Activated CD8-positive, alpha-beta memory T cell treated with anti-CD3 and anti-CD28 coated beads for 48 hours (primary cell): ENCODE measurements at places on chromosomes 5 and 9.
A peak's percentile ranks its signal among the peaks of the same experiment; 100 is the strongest.

DNA sequence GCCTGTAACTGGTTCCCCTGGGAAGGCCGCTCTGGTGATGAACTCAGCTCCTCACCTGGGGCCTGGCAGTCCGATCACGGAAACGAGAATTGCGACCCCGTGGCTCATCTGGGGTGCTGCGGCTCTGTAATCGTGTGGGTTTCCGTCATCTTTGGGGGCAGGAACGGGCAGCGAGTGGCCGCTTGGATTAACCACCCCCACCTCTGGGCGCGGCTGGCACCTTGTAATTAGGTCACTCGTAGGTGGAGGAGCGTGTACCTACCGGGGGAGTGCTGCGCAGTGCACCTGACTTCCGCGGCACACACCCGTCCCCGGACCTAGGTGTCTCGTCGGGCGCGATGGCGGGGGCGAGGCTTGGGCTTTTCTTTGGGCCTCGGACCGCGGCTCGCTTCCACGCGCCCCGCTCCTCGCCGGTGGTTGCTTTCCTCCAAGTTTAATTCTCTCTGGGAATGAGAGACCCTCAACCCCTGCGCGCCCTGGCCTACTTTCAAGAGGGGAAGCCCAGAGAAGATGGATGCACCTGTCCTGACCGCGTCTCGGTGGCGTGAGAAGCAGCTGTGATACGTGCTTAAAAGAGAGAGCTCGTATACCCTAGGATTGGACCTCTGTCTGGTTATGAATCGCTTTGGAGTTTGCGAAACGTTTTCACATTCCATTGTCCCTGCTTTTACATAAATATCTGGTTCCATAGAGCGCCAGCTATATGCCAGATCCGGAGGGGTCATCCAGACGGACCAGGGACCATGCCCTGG lies 744 bp upstream of the PPP2CA start:
- DNase-seq, result no peak

GRCh38 chr9:33751536-33752129 lies 43.7 kb upstream of the PRSS3 start:
- no peak for DNase-seq

DNA sequence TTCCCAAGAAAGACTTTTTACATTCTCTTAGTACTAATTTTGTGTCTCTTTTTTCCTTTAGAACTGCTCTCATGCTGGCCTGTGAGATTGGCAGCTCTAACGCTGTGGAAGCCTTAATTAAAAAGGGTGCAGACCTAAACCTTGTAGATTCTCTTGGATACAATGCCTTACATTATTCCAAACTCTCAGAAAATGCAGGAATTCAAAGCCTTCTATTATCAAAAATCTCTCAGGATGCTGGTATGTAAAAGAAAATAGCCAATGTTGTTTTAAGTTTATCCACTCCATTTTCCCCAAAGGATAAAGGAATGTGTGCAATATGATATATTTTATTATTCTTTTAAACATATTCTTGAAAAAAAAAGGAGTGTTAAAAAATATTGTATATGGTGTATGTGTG lies 27.3 kb upstream of the TTC23L start:
- no peak for DNase-seq

DNA sequence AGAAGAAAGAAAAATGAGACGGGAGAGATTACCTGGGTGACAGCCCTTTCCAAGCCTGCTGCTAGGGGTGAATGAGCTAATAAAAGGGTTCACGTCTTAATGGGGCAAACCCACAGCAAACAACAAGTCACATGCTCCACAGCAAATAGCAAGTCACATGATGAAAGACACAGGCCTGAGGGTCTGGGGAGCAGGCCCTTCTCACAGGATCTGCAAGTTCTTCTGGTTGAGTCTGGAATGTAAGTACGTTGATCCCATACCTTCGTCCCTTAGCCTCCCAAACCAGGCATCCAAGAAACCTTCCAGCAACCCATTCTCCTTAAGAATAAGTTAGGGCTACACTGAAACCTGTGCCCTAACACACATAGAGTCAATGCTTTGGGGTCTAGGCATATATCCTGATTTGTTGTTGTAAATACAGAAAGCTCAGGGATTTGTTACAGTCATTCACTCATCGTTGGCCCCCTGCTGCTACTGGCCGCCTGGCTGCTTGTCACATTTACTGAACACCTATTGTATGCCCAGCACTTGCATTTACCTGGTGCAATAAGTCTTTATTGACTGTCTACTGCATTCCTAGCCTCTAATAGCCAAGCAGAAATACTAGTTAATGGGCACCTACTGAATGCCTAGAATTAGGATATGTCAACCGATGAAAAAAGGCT lies 43.3 kb upstream of the MSX2 start:
- DNase-seq, result no peak

DNA sequence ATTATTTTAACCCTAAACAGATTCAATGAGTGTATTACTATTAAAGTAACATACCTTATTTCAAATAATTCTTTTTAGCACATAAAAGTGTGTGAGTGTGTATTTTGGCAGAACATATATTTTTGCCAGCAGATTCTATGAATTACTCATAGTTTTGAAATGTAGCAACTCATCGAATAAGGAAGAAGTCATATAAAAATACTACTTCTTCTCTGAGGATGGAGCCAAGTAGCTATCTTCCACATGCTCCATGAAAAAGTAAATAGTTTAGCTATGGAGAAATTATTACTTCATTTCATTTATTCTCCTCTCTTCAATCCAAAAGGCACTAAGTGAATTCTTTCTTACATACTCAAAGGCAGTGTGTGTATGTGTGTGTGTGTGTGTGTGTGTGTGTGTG lies 1090.4 kb upstream of the CDH6 start:
- DNase-seq, result no peak

DNA sequence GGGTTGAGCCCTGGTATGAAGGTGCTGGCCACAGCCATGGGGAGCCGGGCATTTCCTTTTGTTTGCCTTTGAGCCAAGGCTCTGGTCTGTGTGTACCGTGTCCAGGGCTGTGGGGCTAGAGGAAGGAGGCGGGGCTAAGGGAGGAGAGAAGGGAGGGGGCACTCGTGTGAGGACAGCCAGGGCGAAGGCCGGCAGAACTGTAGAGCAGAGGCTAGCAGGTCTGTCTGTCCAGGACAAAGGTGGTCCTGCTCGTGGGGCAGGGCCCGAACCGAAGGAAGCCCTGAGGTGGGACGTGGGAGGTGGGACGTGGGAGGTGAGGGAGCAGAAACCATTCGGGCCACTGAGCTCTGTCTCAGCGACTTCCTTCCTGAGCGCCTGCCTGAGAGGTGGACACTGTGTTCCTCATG lies 41.3 kb upstream of the TESK1 start:
- no peak for DNase-seq

- DNase-seq, result no peak
These were observed 265.7 kb downstream of the GOLPH3 start for GRCh38 chr5:31908396-31908795.

GRCh38 chr9:23686896-23687295 lies 139.1 kb downstream of the ELAVL2 start:
- no peak for DNase-seq

GRCh38 chr5:56233230-56233629 lies at the start of gene ANKRD55:
ANKRD55 (minus strand) TSS chr5:56233330; CDS start chr5:56232913, 417 bp downstream.
- DNase-seq, result no peak

GRCh38 chr5:127671218-127671617 lies 22.3 kb downstream of the CTXN3 start:
- no peak for DNase-seq

- DNase-seq, result no peak
These were observed 45.0 kb downstream of the UBE2R2 start for GRCh38 chr9:33861917-33862453.

DNA sequence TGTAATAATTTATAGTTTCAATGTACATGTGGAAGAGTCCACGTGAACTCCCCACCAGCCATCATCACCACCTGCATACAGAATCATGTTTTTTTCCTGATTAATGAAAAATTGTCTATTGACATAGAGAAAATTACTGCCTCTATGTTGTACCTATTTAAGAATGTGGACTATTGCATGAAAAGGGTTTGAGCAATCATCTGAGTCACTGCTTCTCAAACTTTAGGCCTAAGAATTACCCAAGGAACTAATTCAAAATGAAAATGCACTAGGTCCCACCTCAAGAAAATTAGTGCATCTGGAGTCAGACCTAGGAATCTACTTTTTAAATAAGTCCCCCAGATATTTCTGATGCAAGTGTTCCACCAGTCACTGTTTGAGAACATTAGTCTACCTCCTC lies 709.3 kb downstream of the MAT2B start:
- no peak for DNase-seq

DNA sequence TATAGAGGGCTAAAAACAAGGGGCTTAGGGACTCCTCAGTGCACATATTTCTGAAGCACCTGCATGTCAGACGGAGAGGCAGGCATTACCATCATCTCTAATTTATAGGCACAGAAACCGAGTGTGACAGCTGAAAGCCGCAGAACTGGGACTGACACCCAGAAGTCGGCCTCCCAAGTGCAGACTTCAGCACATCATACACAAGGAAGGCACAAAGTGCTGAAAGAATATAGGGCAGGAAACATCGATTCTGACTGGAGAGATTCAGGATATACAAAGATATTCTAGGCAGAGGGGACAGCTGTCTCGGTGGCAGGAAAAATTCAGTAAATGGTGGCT lies 11.2 kb downstream of the MRPS27 start:
- no peak for DNase-seq

GRCh38 chr9:81389569-81389993 lies 299.8 kb downstream of the TLE1 start:
- DNase-seq, result no peak

- DNase-seq, result no peak
These were observed 37.6 kb upstream of the KCNMB1 start for GRCh38 chr5:170426786-170427185.

GRCh38 chr5:126948011-126948355 lies 82.4 kb downstream of the MARCHF3 start:
- no peak for DNase-seq

- DNase-seq, result no peak
These were observed 61.2 kb upstream of the CAMK4 start for GRCh38 chr5:111163000-111163399.

DNA sequence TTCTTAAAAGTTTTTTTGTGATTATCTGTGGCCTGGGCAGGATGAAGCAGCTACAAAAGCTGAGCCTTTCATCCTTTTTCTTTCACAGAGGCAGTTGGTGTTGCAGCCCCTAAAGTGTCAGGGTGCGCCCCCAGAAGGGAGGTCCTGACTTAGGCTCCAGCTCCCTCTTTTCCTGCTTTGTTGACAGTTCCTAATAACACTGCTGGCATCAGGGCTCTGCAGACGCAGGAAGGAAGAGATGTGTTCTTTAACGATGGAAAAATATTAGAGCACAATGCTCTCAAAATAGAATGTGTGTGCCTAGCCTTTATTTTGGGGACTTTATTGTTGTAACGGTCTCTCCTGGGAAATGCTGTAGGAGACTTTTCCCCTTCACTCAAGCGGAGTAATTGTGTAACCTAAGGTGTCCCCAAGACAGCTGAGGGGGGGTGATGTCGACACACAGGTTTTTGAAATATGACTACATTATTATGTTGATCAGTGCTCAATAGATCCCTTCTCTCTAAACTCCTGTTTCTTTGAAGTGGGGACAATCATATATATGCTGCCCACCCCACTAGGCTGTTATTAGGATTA lies 135.6 kb downstream of the SEMA6A start:
- DNase-seq, result no peak

GRCh38 chr9:27792971-27793689 lies 219.8 kb upstream of the C9orf72 start:
- no peak for DNase-seq

GRCh38 chr5:135032695-135032998 lies 1.4 kb downstream of the PITX1 start:
- no peak for DNase-seq

DNA sequence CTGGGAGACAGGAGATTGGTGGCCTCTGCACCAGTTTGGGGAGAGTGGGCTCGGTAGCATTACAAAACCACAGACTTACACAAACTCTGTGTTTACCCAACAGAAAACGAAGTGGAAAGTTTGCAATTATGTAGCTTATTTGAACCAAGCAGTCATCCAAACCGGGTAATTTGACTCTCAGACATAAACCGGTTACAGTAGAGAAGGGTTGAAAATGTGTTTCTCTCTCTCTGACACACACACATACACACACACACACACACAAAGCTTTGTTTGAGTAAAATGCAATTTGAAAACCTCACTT lies 97.1 kb upstream of the ZNF608 start:
- DNase-seq, result no peak

DNA sequence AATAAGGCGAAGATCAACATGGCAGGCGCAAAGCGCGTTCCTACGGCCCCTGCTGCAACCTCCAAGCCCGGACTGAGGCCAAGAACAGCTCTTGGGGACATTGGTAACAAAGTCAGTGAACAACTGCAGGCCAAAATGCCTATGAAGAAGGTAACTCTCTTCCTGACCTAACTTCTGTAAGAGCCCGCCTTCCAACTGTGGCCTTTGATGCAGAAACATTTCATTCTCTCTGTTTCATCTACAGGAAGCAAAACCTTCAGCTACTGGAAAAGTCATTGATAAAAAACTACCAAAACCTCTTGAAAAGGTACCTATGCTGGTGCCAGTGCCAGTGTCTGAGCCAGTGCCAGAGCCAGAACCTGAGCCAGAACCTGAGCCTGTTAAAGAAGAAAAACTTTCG lies 979 bp downstream of the CCNB1 start:
- DNase-seq, result no peak

GRCh38 chr9:120918931-120919842 lies 7.4 kb downstream of the TRAF1 start:
- DNase-seq, result no peak

GRCh38 chr5:44770780-44771717 lies 37.7 kb upstream of the MRPS30 start:
- DNase-seq, result no peak

- no peak for DNase-seq
These were observed 93.8 kb downstream of the ADAMTS2 start for GRCh38 chr5:179251276-179251969.

GRCh38 chr9:77916410-77916819 lies 115.2 kb downstream of the GNAQ start:
- no peak for DNase-seq

DNA sequence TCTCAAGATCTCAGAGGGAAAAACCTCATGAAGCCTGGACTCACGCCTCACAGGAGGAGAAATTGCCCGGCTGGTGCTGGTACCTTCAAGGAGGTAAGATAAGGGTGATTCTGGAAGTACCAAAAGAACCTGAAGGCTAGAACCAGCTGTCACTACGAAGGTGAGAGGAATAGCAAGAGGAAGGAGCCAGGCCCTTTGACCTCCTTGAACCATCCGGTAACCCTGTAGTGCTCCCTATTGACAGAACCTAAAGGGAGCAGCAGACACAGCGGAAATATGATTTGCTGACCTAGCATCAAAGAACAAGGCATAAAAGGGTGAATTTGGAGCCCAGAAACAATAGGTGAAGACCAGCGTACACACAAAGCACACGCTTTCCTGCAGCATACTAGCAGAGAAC lies 92.2 kb downstream of the DOCK8 start:
- DNase-seq, result peak; percentile 14

GRCh38 chr5:140321796-140322195 lies 18.9 kb upstream of the PFDN1 start:
- no peak for DNase-seq

GRCh38 chr9:113985968-113986585 lies 92.0 kb downstream of the AMBP start:
- no peak for DNase-seq

DNA sequence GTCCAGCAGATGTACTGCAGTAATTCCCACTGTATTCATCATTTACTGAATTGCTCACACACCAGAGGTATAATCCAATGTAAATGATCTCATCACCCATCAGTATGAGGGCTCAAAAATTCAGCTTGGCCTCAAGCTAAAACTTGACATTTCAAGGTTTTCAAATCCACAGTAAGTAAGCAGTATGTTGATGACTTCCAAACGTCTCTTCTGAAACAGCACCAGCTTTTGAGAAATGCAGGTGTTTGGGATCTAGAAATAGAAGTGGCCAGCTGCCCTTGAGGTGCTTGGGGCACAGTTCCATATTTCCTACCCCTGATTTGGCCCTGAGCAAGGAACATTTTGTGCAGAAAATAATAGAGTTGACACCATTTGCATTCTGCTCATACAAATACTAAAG lies 388.0 kb upstream of the TUSC1 start:
- no peak for DNase-seq
